ENCODE measurements at places on chromosomes 5 and 9.

DNA sequence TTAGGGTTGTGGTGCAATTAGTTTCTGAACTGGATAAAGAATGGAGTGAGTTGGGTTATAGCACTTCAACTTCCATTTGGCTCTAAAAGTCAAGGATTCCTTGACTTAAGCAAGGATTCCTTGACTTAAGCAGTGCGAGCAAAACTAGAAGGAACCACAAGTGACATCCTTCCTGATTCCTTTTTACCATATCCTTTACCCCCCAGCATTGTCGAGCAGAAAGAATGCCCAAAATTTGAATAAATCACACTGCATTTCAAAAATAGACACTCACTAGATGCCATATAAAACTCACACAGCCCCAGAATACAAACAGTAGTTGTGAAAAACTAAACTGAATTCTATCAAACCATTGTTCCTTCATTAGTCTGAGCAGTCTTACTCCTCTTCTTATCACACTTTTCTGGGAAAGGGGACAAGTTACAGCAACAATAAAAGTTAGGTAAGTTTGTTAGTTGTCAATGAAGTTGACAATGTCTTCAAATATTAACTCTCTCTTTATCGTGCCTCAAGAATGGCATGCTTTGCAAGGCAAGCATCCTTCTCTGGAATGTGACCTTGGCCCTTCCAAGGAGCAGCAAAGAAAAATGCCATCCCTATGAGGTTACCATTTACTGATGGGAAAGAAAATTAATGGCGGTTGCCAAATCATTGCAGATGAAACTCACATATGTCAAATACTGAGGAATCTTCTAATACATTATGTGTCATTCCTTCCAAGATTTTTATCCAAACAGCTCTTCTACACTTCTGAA lies 273.3 kb upstream of the ANKRD55 start:
- no peak for DNase-seq

DNA sequence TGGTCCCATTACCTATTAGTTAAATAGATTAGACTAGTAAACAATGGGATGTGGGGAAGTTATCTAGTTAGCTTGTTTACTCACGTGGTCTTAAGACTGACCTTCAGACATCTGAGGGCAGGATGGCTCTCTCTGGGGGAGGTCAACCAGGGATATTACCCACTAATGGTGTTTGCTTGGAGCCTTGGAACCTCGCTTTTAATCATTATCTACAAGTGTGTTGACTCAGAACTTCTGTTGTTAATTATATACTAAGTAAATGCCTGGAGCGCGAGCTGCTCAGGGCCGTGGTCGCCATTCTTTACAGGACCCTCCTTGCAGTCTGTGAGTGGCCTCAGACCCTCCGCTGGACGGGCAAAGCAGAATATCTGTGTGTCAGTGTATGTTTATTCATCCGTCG lies 48.5 kb upstream of the ZNF354A start:
- no peak for DNase-seq

GRCh38 chr5:74885170-74885569 lies 19.0 kb upstream of the FAM169A start:
- DNase-seq: no peak

DNA sequence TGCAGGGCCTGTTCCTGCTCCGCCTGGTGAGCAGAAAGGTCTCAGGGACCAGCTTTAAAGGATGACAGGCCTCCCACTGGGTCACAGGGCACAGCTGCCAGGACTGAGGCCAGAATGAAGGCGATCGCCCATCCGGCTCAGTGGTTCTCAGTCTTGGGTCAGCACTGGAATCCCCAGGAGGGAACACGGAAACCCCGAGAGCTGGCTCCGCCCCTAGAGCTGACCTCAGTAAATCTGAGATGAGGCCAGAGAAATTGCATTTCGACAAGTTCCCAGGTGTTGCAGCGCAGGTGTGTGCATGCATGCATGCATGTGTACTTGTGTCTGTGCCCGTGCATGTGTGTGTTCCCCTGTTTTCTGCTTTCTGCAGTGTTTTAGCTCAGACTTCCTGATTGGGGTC lies 47.2 kb upstream of the KCNMB1 start:
- DNase-seq: no peak

DNA sequence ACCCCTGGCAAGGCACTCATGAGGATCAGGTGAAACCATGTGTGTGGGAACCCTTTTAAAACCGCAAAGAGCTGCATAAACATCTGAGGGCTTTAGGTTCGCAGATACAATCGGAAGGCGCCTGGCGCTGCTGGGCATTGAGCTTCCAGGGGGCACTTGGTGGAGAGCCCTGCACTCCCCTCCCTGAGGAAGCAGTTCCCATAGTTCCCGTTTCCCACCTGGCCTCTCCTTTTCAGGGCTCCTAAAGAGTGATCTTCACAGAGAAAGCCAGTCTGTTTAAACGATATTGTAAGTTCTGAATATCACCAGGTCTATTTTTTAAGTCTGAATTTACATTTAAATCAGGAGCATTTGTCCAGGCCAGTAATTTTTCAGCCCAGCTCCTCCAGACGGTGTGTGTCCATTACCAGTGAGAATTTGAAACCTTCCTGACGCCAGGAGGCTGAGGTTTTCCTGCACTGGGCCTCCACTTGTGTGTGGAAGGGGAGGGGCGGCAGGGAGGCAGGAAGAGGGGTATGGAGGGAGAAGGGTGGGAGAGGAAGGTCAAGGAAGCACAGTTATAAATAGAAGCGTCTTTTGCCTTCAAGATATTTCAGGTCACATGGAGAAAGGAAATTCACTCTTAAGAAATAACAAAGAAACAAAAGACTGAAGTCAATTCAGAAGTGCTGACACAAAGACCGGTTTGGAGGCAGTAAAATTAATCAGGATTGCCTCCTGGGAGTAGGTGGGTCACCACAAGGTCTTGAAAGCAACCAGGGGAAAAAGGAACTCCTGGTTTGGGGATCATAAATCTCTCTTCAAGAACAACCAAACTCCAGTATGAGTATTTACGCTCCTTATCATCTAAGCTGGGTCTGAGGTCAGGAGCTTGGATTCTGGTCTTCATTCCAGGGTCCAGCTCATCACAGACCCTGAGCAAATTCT lies 14.3 kb upstream of the MGAT1 start:
- no peak for DNase-seq

DNA sequence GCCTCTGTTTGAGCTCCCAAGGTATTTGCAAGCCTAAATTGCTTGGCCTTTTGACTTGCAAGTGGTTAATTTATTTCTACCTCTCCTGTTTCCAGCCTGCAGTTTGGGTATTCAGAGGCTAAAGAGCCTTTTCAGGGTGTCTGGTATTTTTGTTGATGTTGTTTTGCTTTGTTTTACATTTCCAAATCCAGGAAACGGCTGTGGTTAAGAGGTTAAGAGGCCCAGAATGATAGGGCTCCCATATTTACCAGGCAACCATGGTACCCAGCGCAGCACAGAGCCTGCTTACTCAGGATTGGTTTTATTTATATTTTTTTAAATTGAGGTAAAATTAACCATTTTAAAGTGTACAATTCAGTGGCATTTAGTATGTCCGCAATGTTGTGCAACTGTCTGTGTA lies 92.1 kb downstream of the PDZD2 start:
- DNase-seq: no peak

- DNase-seq: peak; percentile 45
Observed at GRCh38 chr5:669111-669841, 23.9 kb downstream of the TPPP start.

GRCh38 chr9:104775976-104776375 lies 12.0 kb downstream of the NIPSNAP3B start:
- no peak for DNase-seq

GRCh38 chr9:113682297-113682771 lies 193.8 kb upstream of the ZNF618 start:
- DNase-seq: peak; percentile 21

- no peak for DNase-seq
Observed at GRCh38 chr9:127207734-127208410, 56.7 kb upstream of the GARNL3 start.

GRCh38 chr9:73579823-73580222 lies 428.2 kb downstream of the ANXA1 start:
- DNase-seq: no peak

DNA sequence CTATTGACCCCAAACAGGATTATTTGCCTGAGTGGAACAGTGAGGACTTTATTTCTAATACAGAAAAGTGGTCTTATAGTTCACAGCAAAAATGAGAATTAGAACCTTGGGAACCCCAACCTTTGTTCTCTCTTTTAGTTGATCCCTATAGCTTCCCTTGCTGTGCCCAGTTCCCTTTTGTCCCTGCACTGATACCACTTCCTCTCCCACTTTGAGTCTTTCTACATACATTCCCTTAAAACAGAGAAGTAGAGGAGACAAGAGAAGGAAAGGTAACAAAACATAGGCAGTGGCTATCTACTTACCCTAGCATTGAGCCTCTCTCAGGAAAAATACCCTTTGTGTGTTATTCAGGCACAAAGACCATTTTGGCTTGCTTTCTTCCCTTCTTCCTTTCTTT lies 246.4 kb downstream of the FAM114A2 start:
- DNase-seq: no peak

DNA sequence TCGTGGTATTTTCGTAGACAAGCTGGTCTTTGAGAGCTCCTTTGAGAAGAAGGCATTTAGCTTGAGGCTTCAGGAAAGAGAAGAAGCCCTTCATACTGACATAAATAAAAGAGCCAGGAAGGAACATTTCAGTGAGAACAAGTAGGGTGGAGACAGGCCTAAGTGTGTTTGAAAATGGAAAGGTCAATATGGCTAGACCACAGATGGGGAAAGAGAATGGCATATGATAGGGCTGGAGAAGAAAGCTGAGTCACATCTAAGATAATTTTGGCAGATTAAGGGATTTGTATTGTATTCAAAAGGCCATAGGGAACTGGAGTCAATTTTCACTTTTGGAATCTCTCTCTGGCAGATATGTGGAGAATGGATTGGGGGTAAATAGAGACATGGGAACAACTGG lies 374.9 kb downstream of the TMEM38B start:
- DNase-seq: no peak

- DNase-seq: peak; percentile 76
Observed at GRCh38 chr5:177431317-177432142, 5.1 kb downstream of the GRK6 start.

DNA sequence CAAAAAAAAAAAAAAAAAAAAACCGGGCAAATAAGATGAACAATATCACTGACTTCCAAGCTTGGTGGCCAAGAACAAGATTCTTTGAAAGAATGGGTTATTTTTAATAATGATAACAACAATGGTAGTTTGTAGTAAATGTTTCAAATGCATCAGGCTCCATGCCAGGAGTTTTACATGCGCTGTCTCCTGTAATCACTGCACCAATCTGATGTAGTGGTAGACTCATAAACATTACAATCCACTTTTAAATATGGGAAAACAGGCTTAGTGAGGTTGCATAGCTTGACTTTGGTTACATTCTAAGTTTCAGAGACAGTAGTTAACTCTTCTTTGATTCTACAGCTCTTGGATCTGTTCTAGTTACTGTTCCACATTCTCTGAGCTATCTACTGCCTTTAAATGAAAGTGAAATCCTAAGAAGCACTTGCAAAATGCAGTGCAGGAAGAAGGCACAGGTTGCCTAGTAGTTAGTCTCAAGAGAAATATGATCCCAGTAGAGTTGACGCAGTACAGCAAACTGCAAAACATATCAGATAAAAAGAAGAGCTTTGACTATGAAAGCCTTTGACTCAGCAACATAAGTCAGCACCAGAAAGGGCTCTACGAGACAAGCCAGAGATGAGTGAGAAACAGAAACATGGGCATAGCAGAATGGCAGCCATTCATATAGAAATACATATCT lies 62.1 kb downstream of the PDE4D start:
- DNase-seq: no peak

GRCh38 chr5:131265311-131265803 lies 1.5 kb downstream of the CDC42SE2 start:
- DNase-seq: no peak

DNA sequence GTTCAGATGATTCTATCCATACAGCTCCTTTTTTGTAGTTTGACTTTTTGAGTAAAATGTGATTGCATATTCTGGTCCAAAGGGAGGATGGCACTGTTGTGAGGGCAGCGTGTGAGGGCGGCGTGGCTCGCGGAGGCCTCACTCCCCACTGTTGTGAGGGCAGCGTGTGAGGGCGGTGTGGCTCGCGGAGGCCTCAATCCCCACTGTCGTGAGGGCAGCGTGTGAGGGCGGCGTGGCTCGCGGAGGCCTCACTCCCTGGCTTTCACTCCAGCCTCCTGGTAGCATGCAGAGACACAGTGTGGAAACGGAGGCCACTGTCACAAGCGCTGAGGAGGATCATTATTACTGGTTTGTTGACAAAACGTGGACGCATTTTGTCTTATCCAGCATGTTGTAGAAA lies 79.0 kb downstream of the EHMT1 start:
- DNase-seq: no peak

GRCh38 chr5:78001197-78001596 lies 225.1 kb upstream of the TBCA start:
- DNase-seq: no peak

GRCh38 chr9:3788211-3788610 lies 262.4 kb upstream of the RFX3 start:
- no peak for DNase-seq

- DNase-seq: no peak
Observed at GRCh38 chr5:170694911-170695310, 88.6 kb upstream of the GABRP start.

- no peak for DNase-seq
Observed at GRCh38 chr5:158123595-158123994, 264.6 kb upstream of the CLINT1 start.

DNA sequence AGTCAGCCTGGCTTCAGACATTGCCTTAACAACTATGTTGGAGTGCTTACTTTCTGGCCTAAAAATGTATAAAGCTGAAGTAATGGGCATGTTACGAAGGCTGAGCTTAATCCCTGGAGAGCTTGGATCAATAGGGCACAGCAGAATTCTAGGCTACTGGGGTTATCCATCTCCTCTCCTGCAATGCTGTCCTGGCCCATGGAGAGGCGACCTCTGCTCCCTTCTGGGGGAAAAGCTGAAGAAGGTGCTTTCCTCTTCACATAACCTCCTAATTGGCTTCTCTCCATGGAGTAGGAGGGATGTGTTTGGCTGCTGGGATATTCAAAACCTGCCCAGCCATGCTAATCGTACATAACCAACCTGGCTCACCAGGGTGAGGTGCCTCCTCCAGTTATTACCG lies 403.5 kb downstream of the DMRT2 start:
- no peak for DNase-seq

DNA sequence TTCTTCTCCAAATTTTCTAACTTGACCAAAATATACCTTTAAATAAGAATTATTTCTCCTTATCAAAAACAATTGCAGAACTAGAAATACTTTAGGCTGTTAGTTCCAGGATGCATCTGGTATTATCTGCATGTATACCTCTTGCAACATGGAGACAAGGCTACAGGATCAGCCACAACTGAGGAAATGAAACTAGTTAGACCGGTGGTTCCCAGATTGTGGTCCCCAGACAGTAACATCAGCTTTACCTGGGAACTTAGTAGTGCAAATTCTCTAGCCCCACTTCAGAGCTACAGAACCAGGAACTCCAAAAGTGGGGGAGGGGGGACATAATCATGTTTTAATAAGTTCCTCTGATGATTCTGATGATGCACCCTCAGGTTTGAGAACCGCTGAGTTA lies 61.6 kb upstream of the C9orf72 start:
- DNase-seq: no peak

- DNase-seq: no peak
Observed at GRCh38 chr9:101047848-101048397, 19.4 kb downstream of the PLPPR1 start.

- DNase-seq: no peak
Observed at GRCh38 chr9:36923025-36923625, 110.9 kb downstream of the PAX5 start.

GRCh38 chr5:68962757-68963484 lies 130.9 kb upstream of the SLC30A5 start:
- no peak for DNase-seq
